ENCODE measurements at places on chromosomes 5 and 9.

GRCh38 chr9:92467511-92467910, 14.8 kb downstream of the ASPN start:
- no peak for DNase-seq

- DNase-seq, result no peak
Observed at GRCh38 chr5:168356592-168356991, 65.1 kb downstream of the WWC1 start.

- DNase-seq, result no peak
Observed at GRCh38 chr9:117757561-117758190, 53.5 kb downstream of the TLR4 start.

GRCh38 chr5:16229357-16229940, 49.9 kb upstream of the MARCHF11 start:
- DNase-seq, result no peak

GRCh38 chr9:19495186-19496028, 86.6 kb downstream of the ACER2 start:
- no peak for DNase-seq

DNA sequence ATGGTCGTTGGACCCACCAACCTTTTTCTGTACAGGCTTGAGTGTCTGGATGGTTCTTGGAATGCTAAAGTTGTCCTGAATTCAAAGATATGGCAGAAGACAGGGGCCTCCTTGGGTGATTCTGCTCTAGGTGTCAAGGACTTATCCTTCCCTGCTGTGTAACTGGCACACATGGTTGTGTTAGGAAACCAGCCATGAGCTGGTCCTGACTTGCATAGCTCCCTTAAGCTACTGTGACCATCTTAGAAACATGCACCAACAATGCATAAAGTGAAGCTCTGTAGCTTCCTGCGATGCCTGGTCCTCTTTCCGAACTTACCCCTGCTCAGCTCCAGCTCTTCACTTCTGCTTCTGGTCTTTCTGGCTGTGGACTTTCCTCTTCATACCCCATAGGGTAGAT, 224.6 kb downstream of the TLE4 start:
- no peak for DNase-seq

DNA sequence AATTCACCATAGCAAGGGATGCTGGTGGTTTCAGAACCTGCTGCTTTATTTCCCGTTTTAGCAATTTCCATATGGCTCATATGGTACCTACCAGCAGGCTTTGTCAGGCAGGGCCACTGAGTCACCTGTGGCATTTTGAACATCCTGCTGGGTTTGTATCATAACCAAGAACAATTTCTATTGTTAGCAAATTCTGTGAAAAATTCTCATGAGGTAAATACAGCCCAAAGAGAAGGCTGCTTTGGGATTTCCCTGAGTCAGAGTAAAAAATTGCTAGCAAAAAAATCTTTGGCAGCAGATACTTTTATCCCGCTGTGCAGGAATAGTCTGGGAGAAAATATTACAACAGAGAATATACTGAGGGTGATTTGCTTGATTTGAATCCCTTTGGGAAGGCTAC, 52.7 kb downstream of the PRR16 start:
- no peak for DNase-seq

- DNase-seq, result peak; percentile 68
Observed at GRCh38 chr5:32613050-32613672, 27.8 kb downstream of the SUB1 start.

GRCh38 chr9:23728736-23729135, 97.3 kb downstream of the ELAVL2 start:
- no peak for DNase-seq

- DNase-seq, result no peak
Observed at GRCh38 chr9:134175808-134176598, 11.6 kb upstream of the RNU6ATAC start.

DNA sequence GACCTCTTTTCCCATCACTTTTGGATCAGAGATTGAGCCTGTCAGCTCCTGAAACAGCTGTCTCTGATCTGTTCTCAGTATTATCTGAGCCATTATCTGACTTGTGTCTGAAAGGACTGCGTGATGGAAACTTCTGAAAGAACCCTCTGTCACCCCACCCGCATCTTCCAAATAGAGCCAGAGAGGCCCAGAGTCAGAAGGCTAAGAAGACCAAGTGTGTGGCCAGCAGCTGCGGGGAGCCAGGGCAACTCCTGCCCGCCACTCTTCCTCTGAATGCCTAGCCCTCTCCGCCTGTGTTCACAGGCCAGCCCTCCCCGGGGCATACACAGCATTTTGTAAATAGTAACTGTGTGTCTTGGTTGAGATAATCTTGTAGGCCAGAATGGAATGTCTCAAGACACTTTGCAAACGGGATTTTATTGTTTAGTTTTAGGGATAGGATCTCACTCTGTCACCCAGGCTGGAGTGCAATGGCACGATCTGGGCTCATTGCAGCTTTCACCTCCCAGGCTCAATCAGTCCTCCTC, 92.7 kb downstream of the AOPEP start:
- no peak for DNase-seq

DNA sequence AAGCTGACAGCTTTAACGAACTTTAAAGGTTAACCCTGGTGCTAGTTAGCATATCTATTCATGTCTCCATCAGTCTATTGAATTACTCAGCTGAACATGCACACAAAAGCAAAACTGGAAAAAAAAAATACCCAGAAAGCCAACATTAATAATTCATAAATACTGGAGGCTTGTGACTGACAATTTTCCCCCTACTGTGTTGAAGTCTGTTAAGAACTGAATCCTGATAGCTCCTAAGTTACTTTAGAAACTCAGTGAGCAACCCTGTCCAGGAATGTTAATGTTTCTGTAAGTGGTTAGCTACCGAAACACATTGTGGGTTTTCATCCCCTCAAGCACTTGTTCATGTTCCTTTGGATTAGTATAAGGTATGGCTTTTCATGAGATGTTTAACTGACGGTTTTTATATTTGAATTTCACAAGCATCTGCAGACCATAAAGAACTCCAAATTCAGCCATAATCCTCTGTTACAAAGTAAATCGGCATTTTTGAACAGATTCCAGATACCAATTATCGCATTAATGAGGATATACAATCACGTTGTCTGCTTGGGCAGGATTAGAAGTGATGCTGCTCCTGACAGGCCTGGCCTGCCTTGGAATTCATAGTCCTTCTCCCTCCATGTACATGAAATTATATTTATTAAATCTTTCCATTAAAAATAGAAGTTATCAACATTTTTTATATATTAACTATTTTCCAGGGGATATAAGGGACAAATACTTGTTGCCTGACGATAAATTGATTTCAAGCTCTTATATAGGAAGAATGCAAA, 331.2 kb downstream of the TLE4 start:
- no peak for DNase-seq

GRCh38 chr9:99490729-99491128, 268.6 kb downstream of the SEC61B start:
- no peak for DNase-seq

- no peak for DNase-seq
Observed at GRCh38 chr9:133428617-133429101, 6.5 kb downstream of the ADAMTS13 start.

GRCh38 chr5:163567811-163568210, 62.4 kb downstream of the MAT2B start:
- no peak for DNase-seq

GRCh38 chr5:143837306-143837848, 25.4 kb downstream of the HMHB1 start:
- DNase-seq, result no peak

GRCh38 chr5:10663489-10664179, 97.4 kb downstream of the DAP start:
- DNase-seq, result no peak
